ENCODE measurements at places on chromosomes 7 and 10.

- no peak for DNase-seq
Observed at GRCh38 chr7:117188949-117189592, 133.8 kb downstream of the WNT2 start.

DNA sequence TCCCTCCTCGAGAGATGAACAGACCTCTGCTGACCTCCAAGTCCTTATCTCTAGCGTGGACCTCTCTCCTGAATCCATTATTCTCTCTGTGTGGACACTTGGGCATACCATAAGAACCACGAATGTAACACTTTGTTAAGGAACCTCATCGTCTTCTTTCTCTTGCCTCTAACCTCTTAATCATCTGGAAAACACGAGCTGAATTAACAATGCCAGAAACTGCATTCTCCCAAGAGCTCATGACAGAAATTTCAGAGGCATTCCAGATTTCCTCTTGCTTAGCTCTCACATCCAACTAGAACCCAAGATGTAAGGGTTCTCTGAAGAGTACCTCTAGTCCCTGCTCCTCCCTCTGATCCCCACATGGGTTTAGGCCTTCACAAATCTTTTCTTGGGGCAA, 101.5 kb downstream of the TRIL start:
- no peak for DNase-seq

DNA sequence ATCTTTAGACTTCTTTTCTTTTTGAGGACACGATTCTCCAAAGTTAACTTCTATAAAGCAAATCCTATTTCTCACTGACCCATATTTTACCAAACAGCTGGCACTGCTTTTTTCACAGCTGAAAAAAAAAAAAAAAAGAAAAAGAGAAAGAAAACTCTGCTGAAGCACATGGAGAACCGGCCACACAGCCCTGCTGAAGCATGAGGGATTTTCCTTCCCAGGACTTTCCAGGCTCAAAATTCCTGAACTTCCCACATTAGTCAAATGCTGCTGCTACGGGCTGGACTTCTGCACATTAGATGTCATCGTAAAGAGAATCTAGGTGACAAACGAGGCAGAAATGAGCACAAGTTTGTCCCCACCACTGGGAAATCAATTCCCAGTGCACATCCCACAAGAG, 25.2 kb downstream of the HIPK2 start:
- no peak for DNase-seq

DNA sequence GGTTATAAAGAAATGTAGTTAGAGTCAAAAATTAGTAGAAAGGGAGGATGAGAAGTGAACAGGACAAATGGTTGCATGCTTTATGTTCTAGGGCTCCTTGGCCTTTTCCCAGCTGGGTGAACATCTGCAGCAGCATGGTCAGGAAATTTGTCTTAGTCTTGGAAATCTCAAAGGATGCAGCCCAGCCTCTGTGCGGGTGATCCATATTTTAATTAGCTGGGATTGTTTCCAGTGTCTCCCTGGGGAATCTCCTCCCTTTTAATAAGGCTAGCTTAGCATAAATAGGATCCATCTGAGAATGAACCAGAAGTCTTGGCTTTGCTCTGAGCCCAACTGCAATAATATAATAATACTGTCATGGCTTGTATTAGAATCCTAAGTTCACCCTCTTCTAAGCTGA, 198.3 kb downstream of the PRKG1 start:
- no peak for DNase-seq

DNA sequence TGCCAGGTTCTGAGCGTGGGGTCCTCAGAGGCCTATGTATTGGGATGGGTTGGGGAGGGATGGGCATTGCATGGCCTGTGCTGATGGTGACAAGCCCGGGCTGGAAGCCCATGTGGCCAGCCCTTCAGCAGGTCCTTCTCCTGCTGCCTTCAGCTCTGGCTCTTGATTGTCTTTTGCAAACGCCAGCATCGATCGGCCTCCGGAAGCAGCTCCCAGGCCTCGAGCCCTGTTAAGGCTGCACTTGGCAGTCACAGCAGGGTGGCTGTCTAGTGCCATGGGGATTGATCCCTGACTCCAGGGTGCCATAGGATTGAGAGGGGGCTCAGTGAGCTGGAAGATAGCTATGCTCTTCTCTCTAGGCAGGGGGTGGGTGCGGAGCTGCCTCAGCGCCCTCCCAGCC, 51.4 kb downstream of the CDH23 start:
- no peak for DNase-seq

All from Ammon's horn (tissue), 1 donor.